ENCODE measurements at places on chromosomes 12 and 14. TPM values are rescaled to one million over a fixed set of nuclear protein-coding genes. Genes with fewer than 3 reads are reported as not detected.
A peak's percentile ranks its signal among the peaks of the same experiment; 100 is the strongest.

- no peak overlapping the region for H3K4me3 ChIP-seq
- no peak overlapping the region for H3K27ac ChIP-seq
- no peaks in the 10 kb centered on the region for H3K27me3 ChIP-seq
- no peak for DNase-seq
- H3K4me1 ChIP-seq = no peaks in the 10 kb centered on the region
Observed at GRCh38 chr14:81619816-81620215, 86.2 kb upstream of the SEL1L start.

GRCh38 chr14:98489115-98489514 lies 782.9 kb downstream of the BCL11B start:
- no peak overlapping the region for H3K4me3 ChIP-seq
- no peaks in the 10 kb centered on the region for H3K27me3 ChIP-seq

DNA sequence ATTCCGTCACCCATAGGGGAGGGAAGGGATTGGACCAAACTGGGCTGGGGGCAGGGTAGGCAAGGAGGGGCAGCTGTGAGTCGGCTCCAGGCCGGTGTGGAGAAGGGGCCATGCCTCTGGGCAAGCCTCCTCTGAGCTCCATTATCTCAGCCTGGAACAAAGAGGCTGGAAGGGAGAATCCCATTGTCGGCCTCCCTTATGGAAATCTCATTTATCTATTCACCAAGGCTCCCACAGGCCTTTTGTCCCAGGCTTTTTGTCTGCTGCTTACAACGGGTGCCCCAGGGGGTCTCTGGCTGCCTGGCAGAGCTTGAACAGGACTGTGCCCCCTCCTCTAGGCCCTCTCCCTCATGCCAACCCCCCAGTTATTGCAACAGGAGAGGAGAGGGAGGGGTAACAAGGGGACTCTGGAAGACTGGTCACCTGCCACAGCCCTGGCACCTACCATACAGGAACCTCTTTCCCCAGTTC lies 19.5 kb downstream of the FIGNL2 start:
- DNase-seq = no peak
- H3K27me3 ChIP-seq = peaks cover 27% of the 10 kb centered on the region
- H3K36me3 ChIP-seq = no peaks in the 10 kb centered on the region
- no peak overlapping the region for H3K27ac ChIP-seq

- H3K4me1 ChIP-seq = no peaks in the 10 kb centered on the region
- no peaks in the 10 kb centered on the region for H3K36me3 ChIP-seq
- no peaks in the 10 kb centered on the region for H3K27me3 ChIP-seq
Observed at GRCh38 chr12:65631621-65632111, 192.6 kb upstream of the HMGA2 start.

- peak; percentile 73 for DNase-seq
- no peak within 1 kb of the TSS for H3K27ac ChIP-seq
- H3K36me3 ChIP-seq = no peaks in the 10 kb centered on the region
- H3K4me1 ChIP-seq = peaks cover 20% of the 10 kb centered on the region
- peak within 1 kb of the TSS; percentile 34 for H3K4me3 ChIP-seq
Observed at GRCh38 chr12:71439613-71440344, at the start of gene LGR5. LGR5 (plus strand) TSS chr12:71439798; CDS start chr12:71440081, 283 bp downstream.

DNA sequence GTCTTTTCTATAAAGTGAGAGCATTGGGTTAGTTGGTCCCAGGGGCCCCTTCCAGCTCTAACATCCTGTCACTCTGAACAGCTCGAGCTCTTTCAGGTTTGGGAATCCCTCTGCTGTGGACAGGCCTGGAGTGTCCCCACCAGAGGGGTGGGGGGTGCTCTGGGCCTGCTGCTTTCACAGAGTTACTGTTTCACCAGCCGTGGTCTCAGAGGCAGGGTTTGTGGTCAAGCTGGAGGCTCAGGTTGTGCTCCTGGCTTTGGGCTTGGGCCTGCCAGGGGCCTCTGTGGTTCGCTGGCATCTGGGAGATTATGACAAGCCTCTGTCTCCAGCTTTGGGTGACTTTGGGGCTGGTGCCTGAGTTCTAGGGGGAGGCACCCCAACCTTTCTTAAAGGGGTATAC lies 59.6 kb downstream of the FBXL14 start:
- H3K4me1 ChIP-seq = peaks cover 21% of the 10 kb centered on the region
- H3K4me3 ChIP-seq = no peak overlapping the region
- no peak overlapping the region for H3K27ac ChIP-seq
- no peak for DNase-seq
- peaks cover 26% of the 10 kb centered on the region for H3K27me3 ChIP-seq

DNA sequence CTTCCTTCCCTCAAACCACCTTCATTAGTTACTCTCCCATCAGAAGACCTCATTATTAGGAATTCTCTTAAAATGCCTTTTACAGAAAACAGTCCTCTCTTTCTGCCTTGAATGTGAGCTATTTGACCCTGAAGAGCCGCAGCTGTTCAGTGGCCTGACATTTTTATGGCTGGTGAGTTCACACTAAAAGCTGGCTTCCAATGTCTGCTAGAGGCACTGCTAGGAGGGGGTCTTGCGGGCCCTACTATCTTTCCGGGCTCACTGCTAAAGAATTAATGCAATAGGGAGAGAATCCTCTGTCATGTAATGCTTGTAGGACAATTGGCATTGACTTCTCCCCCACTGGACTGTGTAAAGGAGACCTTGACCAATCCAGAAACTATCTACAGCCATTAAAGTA lies 87.7 kb downstream of the GPR135 start:
- no peaks in the 10 kb centered on the region for H3K4me1 ChIP-seq
- no peak for DNase-seq
- no peak overlapping the region for H3K4me3 ChIP-seq
- H3K27me3 ChIP-seq = no peaks in the 10 kb centered on the region
- no peaks in the 10 kb centered on the region for H3K36me3 ChIP-seq

GUCY2C gene
- 0.35 TPM for polyA plus RNA-seq

NAV3 gene
- 0.74 TPM for polyA plus RNA-seq

ADCY4 gene
- polyA plus RNA-seq = 53.5 TPM

FAM181A gene
- not detected for polyA plus RNA-seq

DNA sequence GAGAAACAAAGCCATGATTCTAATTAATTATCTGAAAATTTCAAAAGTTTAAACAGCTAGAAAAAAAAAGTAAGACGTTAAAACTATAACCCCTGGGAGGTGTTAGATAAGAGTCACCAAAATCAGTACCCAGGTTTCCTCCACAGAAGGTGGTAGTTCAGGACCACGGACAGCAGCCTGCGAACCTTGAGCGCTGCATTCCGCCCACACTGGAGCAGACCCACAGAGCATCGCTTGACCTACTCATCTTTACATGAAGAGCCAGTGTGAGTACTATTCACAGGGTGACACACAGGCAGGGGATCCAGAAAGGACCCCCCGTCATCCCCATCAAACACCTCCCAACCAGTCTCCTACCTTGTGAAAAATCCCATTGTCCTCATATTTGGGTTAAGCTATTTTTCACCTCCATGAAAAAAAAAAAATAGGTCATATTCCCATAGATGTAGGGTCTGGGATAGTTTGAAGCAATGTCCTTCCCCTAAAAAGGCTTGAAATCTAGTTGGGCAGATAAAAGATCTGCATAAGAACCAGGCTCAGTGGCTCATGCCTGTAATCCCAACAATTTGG lies 8.8 kb upstream of the CHGA start:
- DNase-seq = no peak
- no peaks in the 10 kb centered on the region for H3K36me3 ChIP-seq
- peaks cover 33% of the 10 kb centered on the region for H3K27me3 ChIP-seq
- no peak overlapping the region for H3K27ac ChIP-seq

DNA sequence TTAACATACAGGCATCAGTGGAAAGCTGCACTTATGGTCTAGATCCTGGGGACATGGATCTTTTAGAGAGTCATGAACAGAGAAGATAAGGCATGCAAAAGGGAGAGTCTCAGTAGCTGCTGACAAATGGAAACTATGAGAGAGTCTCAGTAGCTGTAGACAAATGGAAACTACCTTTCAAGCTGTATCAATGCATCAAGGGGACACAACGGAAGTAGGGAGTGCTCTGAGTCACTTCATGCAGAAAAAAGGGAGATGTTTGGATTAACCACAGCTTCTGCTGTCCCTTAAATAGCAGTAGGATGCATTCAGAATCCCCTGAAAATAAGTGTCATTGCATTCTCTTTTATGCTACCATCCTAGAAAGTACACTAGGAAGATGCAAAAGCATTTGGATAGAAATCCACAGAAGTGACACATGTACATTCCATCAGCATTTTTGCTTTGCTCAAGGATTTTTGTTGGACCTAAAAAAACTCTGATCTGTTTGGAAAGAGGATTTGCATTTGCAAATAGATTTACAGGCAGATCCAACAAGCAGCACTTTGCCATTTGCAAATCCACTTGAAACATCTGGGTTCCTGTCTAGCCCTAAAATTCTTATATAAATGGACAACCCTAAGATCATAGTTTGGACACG lies 227.5 kb upstream of the LMO3 start:
- H3K36me3 ChIP-seq = no peaks in the 10 kb centered on the region
- H3K27me3 ChIP-seq = no peaks in the 10 kb centered on the region
- H3K4me3 ChIP-seq = no peak overlapping the region

ACTR6 gene
- 18.4 TPM for polyA plus RNA-seq

SSTR1 gene
- polyA plus RNA-seq = 0.35 TPM

DNA sequence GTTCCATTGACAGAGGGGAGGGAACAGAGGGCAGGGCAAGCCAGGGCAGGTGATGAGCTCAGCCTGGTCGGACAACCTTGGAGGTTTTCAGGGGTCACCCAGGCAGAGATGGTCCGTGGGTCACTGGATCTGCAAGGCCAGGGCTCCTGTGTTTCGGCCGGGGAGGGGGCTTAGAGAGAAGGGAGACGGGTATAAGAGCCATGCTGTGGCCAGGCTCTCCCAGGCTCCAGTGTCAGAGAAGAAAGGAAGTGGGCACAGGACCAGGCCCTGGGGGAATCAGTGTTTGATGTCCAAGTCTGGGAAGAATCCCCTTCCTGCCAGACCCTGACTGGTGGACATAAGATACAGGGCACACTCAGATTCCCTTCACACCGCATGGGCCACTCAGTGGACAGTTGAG lies 36.9 kb downstream of the DIO3 start:
- H3K36me3 ChIP-seq = no peaks in the 10 kb centered on the region
- H3K4me1 ChIP-seq = peaks cover 5% of the 10 kb centered on the region
- no peak overlapping the region for H3K27ac ChIP-seq
- H3K27me3 ChIP-seq = no peaks in the 10 kb centered on the region

CHGA gene
- polyA plus RNA-seq = not detected

- no peak overlapping the region for H3K27ac ChIP-seq
- H3K36me3 ChIP-seq = no peaks in the 10 kb centered on the region
- no peaks in the 10 kb centered on the region for H3K4me1 ChIP-seq
- H3K4me3 ChIP-seq = no peak overlapping the region
- no peak for DNase-seq
Observed at GRCh38 chr12:22283006-22283506, 51.5 kb downstream of the ST8SIA1 start.

GRCh38 chr12:106034316-106034715 lies 104.4 kb downstream of the NUAK1 start:
- no peak overlapping the region for H3K27ac ChIP-seq
- H3K36me3 ChIP-seq = no peaks in the 10 kb centered on the region
- H3K4me1 ChIP-seq = no peaks in the 10 kb centered on the region
- no peak for DNase-seq

GRCh38 chr14:91946622-91947474 lies 646 bp downstream of the FBLN5 start:
- peaks cover 24% of the 10 kb centered on the region for H3K4me1 ChIP-seq
- peak overlapping the region; percentile 79 for H3K27ac ChIP-seq
- peak overlapping the region; percentile 35 for H3K4me3 ChIP-seq
- H3K36me3 ChIP-seq = no peaks in the 10 kb centered on the region
- peaks cover 51% of the 10 kb centered on the region for H3K27me3 ChIP-seq
- DNase-seq = no peak

GRCh38 chr12:78340406-78340805 lies 509.7 kb downstream of the NAV3 start:
- no peaks in the 10 kb centered on the region for H3K27me3 ChIP-seq
- DNase-seq = no peak
- no peaks in the 10 kb centered on the region for H3K36me3 ChIP-seq
- H3K4me1 ChIP-seq = no peaks in the 10 kb centered on the region
- H3K27ac ChIP-seq = no peak overlapping the region

- peaks cover 82% of the 10 kb centered on the region for H3K36me3 ChIP-seq
- H3K27ac ChIP-seq = no peak overlapping the region
- H3K4me1 ChIP-seq = no peaks in the 10 kb centered on the region
Observed at GRCh38 chr12:122138181-122138580, 35.8 kb downstream of the IL31 start.

GRCh38 chr14:98893675-98894074 lies 378.3 kb downstream of the BCL11B start:
- H3K27ac ChIP-seq = no peak overlapping the region
- no peaks in the 10 kb centered on the region for H3K4me1 ChIP-seq
- no peaks in the 10 kb centered on the region for H3K36me3 ChIP-seq
- H3K27me3 ChIP-seq = no peaks in the 10 kb centered on the region
- no peak overlapping the region for H3K4me3 ChIP-seq

- H3K27ac ChIP-seq = no peak overlapping the region
- H3K4me3 ChIP-seq = no peak overlapping the region
- no peaks in the 10 kb centered on the region for H3K27me3 ChIP-seq
- H3K4me1 ChIP-seq = no peaks in the 10 kb centered on the region
Observed at GRCh38 chr12:24770821-24771220, 178.1 kb downstream of the BCAT1 start.

IL31 gene
- polyA plus RNA-seq = not detected

CCDC63 gene
- not detected for polyA plus RNA-seq

DNA sequence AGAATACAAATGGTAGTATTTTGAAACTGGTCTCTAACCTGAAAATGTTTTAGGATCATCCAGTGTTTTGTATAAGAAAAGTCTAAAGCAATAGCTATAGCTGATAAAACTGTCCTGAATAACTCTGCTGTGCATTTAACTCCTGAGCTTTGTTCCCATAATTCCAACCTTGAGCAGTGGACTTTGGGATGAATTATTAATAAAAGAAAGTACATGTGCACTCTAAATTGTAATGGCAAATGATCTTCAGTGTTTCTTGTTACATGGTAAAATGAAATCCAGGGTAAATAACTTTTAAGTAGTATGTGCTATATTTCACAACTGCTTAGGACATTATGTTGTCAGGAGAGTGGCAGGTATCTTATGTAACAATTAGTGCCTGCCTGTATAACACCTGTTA lies 345.6 kb downstream of the SLC16A7 start:
- H3K4me3 ChIP-seq = no peak overlapping the region
- H3K27me3 ChIP-seq = no peaks in the 10 kb centered on the region
- no peaks in the 10 kb centered on the region for H3K4me1 ChIP-seq
- no peak for DNase-seq

HRK gene
- 0.07 TPM for polyA plus RNA-seq

DNA sequence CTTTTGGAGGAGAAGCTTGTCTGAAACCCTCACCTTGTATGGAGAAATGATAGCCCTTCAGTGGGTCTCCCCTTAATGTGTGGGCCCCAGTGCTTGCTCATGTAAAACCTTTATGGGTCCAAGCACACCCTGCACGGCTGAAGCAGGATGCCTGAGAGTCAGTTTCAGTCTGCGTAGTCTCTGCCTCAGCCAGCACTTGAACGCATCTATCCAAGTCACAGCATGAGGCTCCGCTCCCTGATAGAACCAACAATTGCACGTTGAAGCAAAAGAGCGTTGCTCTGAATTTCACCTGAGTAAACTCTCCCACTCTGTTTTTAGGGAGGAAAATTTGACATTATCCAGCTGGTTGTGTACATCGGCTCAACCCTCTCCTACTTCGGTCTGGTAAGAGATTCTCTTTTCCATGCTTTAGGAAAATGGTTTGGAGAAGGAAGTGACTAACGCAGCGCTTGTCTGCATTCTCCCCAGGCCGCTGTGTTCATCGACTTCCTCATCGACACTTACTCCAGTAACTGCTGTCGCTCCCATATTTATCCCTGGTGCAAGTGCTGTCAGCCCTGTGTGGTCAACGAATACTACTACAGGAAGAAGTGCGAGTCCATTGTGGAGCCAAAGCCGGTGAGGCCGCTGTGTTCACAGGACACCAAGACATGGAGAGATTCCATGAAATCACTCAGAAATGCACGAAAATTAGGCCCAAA lies 33.0 kb upstream of the P2RX4 start:
- H3K36me3 ChIP-seq = no peaks in the 10 kb centered on the region
- H3K4me3 ChIP-seq = no peak overlapping the region
- no peaks in the 10 kb centered on the region for H3K27me3 ChIP-seq
- no peaks in the 10 kb centered on the region for H3K4me1 ChIP-seq
- no peak overlapping the region for H3K27ac ChIP-seq

Measured in spleen (tissue), 13 donors.